Left colon (tissue), 2 donors: ENCODE measurements at places on chromosomes 3 and 15. TPM values are rescaled to one million over a fixed set of nuclear protein-coding genes. Genes with fewer than 3 reads are reported as not detected.

GRCh38 chr3:194527726-194528125 lies 40.9 kb upstream of the ATP13A3 start:
- DNase-seq: no peak

DNA sequence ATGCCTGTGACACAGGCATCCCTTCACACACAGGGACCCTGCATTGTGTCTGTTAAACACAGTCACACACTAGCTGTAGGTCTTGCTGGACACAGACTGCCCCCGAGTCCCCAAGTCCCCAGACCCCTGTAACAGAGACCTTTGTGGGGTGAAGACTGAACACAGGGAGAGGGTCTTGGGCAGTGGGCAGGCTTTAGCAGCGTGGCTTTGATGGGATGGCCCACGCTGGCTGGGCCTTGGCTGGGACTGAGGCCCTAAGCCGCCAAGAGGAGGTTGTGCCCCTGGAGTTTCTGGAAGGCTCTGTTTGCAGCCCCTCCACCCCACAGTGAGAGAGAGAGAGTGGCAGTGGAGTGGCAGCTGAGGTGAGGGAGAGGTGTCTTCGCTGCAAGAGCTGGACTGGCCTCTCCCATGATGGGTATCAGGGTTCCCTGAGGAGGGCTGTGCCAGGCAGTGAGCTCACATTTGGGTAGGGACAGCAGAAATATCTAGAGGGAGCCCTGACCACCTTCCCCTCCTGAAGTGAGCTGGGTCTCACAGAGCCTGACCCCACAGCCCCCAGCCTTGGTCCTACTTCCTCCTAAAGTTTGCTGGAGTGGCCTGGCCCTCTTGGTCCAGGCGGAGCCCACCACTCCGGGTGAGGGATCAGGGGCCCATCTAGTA lies 635 bp upstream of the VILL start:
- no peak for DNase-seq

DNA sequence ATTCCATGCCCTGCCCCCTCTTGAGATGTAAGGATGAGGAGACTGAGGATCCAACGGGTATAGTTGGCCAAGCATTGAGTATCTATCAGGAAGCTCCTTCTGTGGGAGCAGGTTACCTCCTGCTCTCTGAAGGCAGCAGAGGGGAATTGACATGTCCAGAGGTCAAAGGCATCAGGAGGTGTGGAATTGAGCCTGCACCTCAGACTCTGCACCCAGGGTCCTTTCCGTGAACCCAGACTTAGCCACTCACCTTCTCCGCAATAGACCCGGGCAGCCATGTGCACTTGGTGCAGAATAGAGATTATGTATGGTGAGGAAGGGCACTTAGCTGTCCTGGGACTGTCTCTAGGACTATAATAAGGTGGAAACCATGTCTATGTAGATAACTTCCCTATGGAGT lies 399.0 kb upstream of the TPM1 start:
- DNase-seq: no peak

The CDHR4 gene
- total RNA-seq: 0.20 TPM

GRCh38 chr15:85667491-85668424 lies 127.0 kb downstream of the KLHL25 start:
- no peak for DNase-seq

The GP5 gene
- total RNA-seq: not detected

- no peak for DNase-seq
These were observed 242.0 kb downstream of the TUSC7 start for GRCh38 chr3:116951610-116952009.

The CFAP100 gene
- total RNA-seq: not detected

GRCh38 chr15:93070132-93070531 lies 18.9 kb downstream of the RGMA start:
- DNase-seq: no peak

DNA sequence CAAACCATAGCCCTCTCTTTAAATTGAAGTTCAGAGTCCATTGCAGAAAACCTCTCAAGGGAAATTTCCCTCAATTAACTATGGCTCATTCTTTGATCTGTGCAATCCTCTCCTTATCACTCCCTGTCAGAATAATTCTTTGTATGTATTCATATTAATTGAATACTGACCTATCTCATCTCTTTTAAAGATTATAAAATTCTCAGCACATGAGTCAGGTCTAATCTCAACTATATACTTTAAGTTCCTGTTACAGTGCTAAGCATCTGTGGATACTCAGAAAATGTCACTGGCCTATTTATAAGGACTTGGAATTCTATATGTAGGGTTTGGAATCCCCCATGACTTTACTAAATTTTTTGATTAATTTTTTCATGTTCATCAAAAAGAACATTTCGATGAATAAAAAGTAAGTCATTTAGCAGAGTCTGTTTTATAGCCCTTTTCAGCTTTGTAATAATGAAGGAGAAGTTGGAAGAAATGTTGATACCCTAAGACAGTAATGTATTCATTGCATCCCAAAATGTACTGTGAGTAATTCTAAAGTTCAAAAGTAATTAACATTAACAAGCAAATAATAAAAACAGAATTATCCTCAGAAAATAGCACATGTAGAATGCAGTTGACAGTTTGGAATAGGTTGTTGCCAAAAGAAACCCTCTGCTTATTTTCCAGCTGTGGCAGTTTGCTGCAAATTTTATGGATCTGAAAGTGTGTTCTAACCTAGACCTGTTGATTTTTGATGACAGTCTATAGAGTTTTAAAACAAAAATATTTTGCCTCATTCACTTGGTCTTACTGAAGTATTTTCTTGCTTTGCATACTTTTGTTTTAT lies 503.4 kb upstream of the CBLB start:
- no peak for DNase-seq

GRCh38 chr15:66962522-66962921 lies 102.9 kb upstream of the SMAD3 start:
- no peak for DNase-seq

DNA sequence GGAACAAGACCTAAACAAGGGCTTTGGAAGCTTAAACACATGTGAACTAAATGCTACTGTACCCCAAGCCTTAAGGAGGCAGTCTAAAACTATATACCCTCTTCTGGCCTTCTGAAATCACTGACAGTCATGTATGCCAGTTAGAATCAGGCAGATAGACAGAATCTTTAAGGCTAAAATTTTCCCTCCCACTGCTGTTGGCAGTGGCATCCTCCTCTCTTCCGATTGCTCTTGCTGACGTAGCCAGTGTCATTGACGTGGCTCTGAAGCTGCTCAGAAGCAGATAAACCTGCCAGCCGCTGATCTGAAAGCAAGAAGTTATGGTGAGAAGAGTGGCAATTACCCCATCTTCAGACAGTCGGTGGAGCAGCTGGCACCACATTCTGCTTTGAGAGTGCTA lies 3.3 kb downstream of the RYR3 start:
- no peak for DNase-seq

The MEIS2 gene
- 3.1 TPM for total RNA-seq

The WWTR1 gene
- 8.4 TPM for total RNA-seq

DNA sequence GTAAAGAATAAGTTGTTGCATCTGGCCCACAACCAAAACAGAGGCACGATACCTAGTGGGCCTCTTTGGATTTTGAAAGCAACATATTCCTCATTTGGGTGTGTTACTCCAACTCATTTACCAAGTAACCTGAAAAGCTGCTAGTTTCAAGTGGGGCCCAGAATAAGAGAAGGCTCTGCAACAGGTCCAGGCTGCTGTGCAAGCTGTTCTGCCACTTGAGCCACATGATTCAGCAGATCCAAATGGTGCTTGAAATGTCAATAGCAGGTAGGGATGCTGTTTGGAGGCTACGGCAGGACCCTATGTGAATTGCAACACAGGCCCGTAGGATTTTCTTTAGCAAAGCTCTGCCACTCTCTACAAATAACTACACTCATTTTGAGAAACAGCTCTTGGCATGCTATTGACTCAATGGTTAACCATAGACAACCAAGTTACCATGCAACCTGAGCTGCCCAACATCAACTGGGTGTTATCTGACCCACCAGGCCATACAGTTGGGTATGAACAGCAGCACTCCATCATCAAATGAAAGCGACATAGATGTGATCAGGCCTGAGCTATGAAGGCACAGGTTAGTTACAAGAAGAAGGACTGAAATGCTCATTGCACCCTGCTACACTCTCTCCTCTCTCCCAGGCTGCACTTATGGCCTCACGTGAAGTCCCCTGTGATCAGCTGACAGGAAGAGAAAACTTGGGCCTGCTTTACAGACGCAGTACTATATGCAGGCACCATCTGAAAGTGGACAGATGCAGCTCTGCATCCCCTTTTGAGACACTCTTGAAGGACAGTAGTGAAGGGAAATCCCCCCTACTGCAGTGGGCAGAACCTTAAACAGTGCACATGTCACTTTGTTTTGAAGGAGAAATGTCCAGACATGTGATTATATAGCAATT lies 9.5 kb upstream of the MCF2L2 start:
- DNase-seq: no peak

The ZMYND10 gene
- 0.49 TPM for total RNA-seq

- no peak for DNase-seq
These were observed 148.1 kb downstream of the KLHL25 start for GRCh38 chr15:85646538-85647091.

The DAZL gene
- total RNA-seq: not detected

GRCh38 chr15:81038975-81039607 lies 38.4 kb downstream of the TLNRD1 start:
- DNase-seq: no peak

DNA sequence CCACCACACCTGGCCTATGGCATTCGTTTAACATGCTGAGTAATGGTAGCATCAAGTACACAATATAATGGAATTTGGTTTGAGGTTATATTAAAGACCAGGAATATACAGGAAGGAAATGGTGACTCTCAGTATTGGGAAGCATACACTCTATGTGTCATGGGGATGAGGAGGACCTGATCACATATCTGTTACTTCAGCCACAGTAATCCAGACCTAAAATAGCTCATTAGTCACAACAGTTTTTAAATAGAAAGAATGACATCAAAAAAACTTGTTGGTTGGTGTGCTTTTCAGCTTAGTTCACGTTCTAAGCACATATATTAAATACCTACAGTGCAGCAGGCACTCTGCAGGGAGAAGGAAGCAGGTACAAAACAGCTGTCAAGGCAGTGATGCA lies 52.5 kb upstream of the ATP2C1 start:
- DNase-seq: no peak

The FAM81A gene
- total RNA-seq: 9.0 TPM

The RPL4 gene
- total RNA-seq: 1,375 TPM

The ADAMTS7 gene
- total RNA-seq: 0.92 TPM
